ENCODE measurements at places on chromosomes 16 and 17. TPM values are rescaled to one million over a fixed set of nuclear protein-coding genes. Genes with fewer than 3 reads are reported as not detected.

GRCh38 chr17:73369111-73369521, 57.3 kb upstream of the CDC42EP4 start:
- H3K27ac ChIP-seq: no peak overlapping the region
- H3K36me3 ChIP-seq: no peaks in the 10 kb centered on the region
- peaks cover 10% of the 10 kb centered on the region for H3K4me1 ChIP-seq
- no peak overlapping the region for H3K4me3 ChIP-seq

GRCh38 chr16:17407321-17407720, 63.4 kb downstream of the XYLT1 start:
- no peaks in the 10 kb centered on the region for H3K27me3 ChIP-seq
- no peaks in the 10 kb centered on the region for H3K4me1 ChIP-seq
- no peak overlapping the region for H3K27ac ChIP-seq

DNA sequence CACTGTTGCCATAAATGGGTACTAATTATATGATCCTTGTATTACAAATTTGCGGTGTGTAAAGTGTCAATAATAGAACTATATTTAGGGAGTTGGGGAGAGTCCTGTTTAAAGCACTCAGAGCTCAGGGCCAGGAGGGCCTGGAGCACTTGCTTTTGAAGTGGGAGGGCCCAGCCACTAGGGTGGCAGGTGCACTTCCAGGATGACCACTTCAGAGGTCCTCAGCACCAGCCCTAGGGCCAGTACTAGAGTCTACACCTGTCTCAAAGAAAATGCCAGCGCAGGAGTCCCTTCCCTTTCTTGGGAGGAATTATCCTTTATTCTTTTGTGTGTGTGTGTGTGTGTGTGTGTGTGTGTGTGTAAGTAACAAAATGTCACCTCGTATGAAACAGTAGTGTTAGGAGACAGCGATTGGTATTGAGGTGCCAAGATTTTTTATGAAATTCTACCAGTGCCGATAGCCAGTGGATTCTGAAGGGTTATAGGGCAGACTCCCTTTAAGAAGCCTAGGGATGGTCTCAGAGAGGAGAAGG, 31.9 kb downstream of the MYO18A start:
- no peaks in the 10 kb centered on the region for H3K27me3 ChIP-seq
- H3K4me1 ChIP-seq: peaks cover 42% of the 10 kb centered on the region
- no peak for DNase-seq
- peak overlapping the region; percentile 65 for H3K4me3 ChIP-seq

DNA sequence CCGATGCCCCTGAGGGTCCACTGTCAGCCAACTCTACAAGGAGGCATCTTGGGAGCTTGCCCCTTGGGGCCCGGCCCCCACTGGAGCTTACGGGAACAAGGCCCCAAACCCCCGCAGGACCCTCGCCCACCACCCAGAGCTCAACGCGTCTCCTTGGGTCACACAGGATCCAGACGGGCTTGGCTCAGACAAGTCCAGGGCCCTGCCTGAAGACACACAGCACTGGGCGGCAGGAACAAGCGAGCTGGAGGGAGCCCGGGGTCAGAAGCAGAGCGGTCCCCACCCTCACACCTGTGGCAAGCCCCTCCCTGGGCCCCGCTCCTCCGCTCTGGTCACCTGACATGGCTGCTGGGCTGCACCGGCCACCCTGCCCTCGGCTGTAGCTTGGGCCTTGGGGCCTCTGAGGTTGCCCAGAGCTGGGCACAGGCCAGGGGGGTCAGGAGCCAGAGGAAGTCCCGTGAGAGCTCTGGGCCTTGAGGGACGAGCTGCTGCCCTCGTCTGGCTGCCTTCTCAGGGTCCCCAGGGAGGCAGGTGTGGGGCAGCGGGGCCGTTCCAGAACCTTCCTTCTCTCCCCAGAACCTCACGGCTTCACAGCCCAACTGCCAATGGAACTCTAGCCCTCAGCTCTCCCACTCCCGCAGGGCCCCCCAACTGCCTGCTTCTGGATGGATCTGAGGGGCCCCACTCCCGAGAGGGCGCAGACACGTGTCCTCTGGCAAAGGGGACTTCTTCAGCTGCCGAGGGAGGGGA, at the start of gene CCDC154:
Gene CCDC154, minus strand, starts transcription at position 577 of the 750 bp plus-strand sequence. Its CDS starts 234 bp downstream, at position 343.
- no peaks in the 10 kb centered on the region for H3K27me3 ChIP-seq
- no peak within 1 kb of the TSS for H3K4me3 ChIP-seq
- H3K27ac ChIP-seq: no peak within 1 kb of the TSS
- H3K36me3 ChIP-seq: no peaks in the 10 kb centered on the region
- DNase-seq: no peak

- no peaks in the 10 kb centered on the region for H3K36me3 ChIP-seq
- H3K4me1 ChIP-seq: peaks cover 37% of the 10 kb centered on the region
- peak; percentile 55 for DNase-seq
- peak overlapping the region; percentile 84 for H3K27ac ChIP-seq
- H3K4me3 ChIP-seq: peak overlapping the region; percentile 89
Measured at GRCh38 chr16:10578474-10579316, 1.7 kb downstream of the EMP2 start.

DNA sequence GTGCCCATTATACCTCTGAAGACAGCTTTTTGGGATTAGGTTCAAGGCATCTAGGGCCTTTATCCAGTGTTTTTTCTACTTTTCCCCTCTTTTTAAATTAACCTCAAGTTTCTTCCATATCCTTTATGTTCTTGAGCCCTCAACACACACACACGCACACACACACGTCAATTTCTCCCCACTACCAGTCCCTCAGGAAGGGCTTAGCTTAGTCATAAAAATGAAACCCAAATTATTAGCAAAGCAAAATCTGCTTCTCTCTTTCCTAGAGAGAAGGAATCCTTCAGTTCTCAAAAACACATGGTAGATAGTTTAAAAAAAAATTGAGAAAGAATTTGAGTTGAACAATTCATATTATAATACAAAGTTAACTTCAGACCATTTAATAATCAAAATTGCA, 401.1 kb downstream of the XYLT1 start:
- no peaks in the 10 kb centered on the region for H3K36me3 ChIP-seq
- H3K27me3 ChIP-seq: no peaks in the 10 kb centered on the region
- no peaks in the 10 kb centered on the region for H3K4me1 ChIP-seq
- H3K27ac ChIP-seq: no peak overlapping the region

- no peaks in the 10 kb centered on the region for H3K4me1 ChIP-seq
- H3K27ac ChIP-seq: no peak overlapping the region
- H3K36me3 ChIP-seq: no peaks in the 10 kb centered on the region
- peak; percentile 6 for DNase-seq
Measured at GRCh38 chr17:33028778-33029177, 37.1 kb downstream of the SPACA3 start.

DNA sequence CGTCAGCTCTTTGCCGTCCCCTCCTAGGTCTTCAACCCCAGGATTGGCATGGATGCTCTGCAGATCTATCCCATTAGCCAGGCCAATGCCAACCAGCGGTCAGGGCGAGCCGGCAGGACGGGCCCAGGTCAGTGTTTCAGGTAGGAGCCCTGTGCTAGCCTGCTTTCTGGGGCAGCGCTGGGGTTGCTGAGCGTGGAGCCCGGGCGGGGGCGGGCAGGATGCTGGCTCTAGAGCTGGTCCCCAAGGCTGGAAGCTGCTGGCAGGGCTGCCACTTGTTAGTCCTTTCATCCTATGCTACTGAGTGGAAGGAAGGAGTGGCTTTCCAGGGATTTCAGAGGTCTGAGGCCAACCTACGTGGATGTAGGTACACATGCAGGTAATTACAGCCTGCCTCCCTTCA, 12.3 kb downstream of the DHX38 start:
- H3K27ac ChIP-seq: no peak overlapping the region
- no peak for DNase-seq
- H3K36me3 ChIP-seq: peaks cover 12% of the 10 kb centered on the region
- no peaks in the 10 kb centered on the region for H3K27me3 ChIP-seq
- no peaks in the 10 kb centered on the region for H3K4me1 ChIP-seq

GRCh38 chr16:87447323-87447722, 45.5 kb downstream of the ZCCHC14 start:
- no peaks in the 10 kb centered on the region for H3K27me3 ChIP-seq
- no peak overlapping the region for H3K4me3 ChIP-seq
- peaks cover 8% of the 10 kb centered on the region for H3K36me3 ChIP-seq
- no peak for DNase-seq
- H3K4me1 ChIP-seq: peaks cover 3% of the 10 kb centered on the region

GRCh38 chr17:75386430-75386829, 19.0 kb downstream of the GRB2 start:
- H3K27ac ChIP-seq: no peak overlapping the region
- no peaks in the 10 kb centered on the region for H3K4me1 ChIP-seq
- no peak overlapping the region for H3K4me3 ChIP-seq
- no peak for DNase-seq

DNA sequence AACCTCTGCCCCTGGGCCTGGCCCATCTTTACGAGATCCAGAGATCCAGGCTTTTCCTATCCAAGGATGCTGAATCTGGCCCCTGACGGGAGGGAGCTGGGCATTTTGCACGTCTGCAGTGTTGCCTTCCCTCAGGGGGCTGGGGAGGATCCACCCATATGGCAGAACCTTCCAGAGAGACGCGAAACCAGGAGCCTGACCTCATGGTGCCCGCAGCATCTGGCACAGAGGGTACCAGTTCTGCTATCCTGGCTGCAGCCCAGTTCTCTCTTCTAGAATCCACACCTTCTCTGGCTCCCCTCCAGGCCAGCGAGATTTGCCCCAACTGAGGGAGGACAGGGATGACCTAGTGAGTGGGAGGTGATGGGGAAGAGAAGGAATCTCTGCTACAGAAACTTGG, 20.5 kb upstream of the ZNF652 start:
- no peak overlapping the region for H3K27ac ChIP-seq
- H3K4me1 ChIP-seq: no peaks in the 10 kb centered on the region
- no peaks in the 10 kb centered on the region for H3K27me3 ChIP-seq
- DNase-seq: no peak
- no peak overlapping the region for H3K4me3 ChIP-seq

DNA sequence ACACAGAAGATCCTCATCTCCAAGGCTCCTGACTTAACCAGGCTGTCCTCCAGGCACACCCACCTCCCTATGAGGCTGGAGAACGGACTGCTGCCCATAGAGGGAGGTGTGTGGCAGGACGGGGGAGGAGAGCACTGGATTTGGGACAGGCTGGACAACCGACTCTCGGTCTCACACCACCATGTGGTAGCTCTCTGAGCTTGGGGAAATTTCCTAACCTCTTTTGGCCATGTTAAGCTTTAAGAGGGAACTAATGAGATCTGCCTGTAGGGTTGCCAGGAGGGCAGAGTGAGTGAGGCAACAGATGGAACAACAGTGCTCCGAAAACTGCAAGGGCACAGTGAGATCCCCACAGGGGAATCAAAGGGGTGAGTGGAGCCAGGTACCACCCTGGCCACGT, 32.7 kb downstream of the RHBDL3 start:
- H3K4me3 ChIP-seq: no peak overlapping the region
- H3K27me3 ChIP-seq: no peaks in the 10 kb centered on the region
- no peaks in the 10 kb centered on the region for H3K36me3 ChIP-seq
- DNase-seq: no peak
- no peak overlapping the region for H3K27ac ChIP-seq
- no peaks in the 10 kb centered on the region for H3K4me1 ChIP-seq

DNA sequence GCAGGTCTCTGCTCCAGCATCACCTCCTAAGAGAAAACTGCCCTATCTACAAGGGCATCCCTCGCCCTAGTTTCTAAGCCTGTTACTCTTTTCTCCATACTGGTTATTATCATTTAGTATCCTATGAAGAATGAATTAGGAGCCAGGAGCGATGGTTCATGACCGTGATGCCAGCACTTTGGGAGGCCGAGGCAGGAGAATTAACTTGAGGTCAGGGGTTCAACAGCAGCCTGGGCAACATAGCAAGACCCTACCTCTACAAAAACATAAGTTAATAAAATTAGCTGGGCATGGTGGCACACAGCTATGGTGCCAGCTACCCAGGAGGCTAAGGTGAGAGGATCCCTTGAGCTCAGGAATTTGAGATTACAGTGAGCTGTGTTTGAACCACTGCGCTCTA, 7.2 kb downstream of the EARS2 start:
- no peak for DNase-seq
- H3K4me1 ChIP-seq: no peaks in the 10 kb centered on the region
- H3K27ac ChIP-seq: no peak overlapping the region
- H3K4me3 ChIP-seq: no peak overlapping the region

DNA sequence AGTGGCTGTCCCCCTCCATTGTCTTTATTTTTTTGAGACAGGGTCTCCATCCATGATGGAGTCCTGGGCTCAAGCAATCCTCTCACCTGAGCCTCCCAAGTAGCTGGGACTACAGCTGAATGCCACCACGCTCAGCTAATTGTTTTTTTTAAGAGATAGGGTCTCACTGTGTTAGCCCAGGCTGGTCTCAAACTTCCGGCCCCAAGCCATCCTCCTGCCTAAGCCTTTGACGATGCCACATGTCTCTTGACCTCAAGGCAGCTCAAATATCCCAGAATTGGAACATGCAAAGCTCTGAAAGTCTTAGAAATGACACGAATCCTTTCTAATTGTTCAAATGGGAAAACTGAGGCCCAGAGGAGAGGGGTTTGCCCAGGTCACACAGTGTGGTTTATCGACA, 75.4 kb upstream of the ZNF423 start:
- H3K27ac ChIP-seq: no peak overlapping the region
- no peak for DNase-seq
- no peaks in the 10 kb centered on the region for H3K4me1 ChIP-seq
- no peak overlapping the region for H3K4me3 ChIP-seq
- H3K36me3 ChIP-seq: no peaks in the 10 kb centered on the region

GRCh38 chr16:17861981-17862479, 391.3 kb upstream of the XYLT1 start:
- no peaks in the 10 kb centered on the region for H3K4me1 ChIP-seq
- no peak overlapping the region for H3K27ac ChIP-seq
- no peak overlapping the region for H3K4me3 ChIP-seq
- no peaks in the 10 kb centered on the region for H3K27me3 ChIP-seq
- H3K36me3 ChIP-seq: no peaks in the 10 kb centered on the region

DNA sequence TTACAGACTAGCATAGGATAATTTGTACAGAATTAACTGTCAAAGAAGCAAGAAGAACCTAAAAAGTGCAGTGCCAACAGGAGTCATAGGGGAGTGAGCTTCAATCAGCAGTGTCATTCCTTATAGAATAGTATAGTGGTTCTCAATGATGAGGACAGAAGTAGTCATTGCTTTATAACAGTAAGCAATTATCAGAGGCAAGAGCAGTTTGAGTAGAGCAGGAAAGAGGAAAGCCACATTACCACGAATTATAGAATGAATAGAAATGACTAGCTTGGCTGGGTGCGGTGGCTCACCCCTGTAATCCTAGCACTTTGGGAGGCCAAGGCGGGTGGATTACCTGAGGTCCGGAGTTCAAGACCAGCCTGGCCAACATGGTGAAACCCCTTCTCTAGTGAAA, 209.7 kb upstream of the TBX2 start:
- H3K36me3 ChIP-seq: no peaks in the 10 kb centered on the region
- no peak for DNase-seq
- H3K27ac ChIP-seq: no peak overlapping the region
- H3K4me1 ChIP-seq: no peaks in the 10 kb centered on the region
- no peak overlapping the region for H3K4me3 ChIP-seq
- H3K27me3 ChIP-seq: no peaks in the 10 kb centered on the region

- DNase-seq: no peak
- H3K27me3 ChIP-seq: 0 out of 2 replicates have a peak, but pooled peaks cover 6% of the 10 kb centered on the region
- no peaks in the 10 kb centered on the region for H3K36me3 ChIP-seq
Measured at GRCh38 chr17:83080858-83081683, 1.7 kb downstream of the METRNL start.

- no peak for DNase-seq
- H3K4me1 ChIP-seq: no peaks in the 10 kb centered on the region
- no peak overlapping the region for H3K4me3 ChIP-seq
Measured at GRCh38 chr17:16313139-16314090, 39.9 kb downstream of the CENPV start.

Gene GJC1
- total RNA-seq: 16.4 TPM

Gene TBC1D26
- total RNA-seq: not detected

Gene PSMD12
- 68.8 TPM for total RNA-seq

Gene SLC6A4
- not detected for total RNA-seq

Gene SMTNL2
- not detected for total RNA-seq

Gene TBC1D3I
- not detected for total RNA-seq

Gene MVD
- total RNA-seq: 38.3 TPM

Gene ITGB4
- 362 TPM for total RNA-seq

Gene NME1
- total RNA-seq: 538 TPM
